Heart left ventricle (tissue), 16 donors: ENCODE measurements at places on chromosomes 3 and 15.

- no peak for DNase-seq
Measured at GRCh38 chr3:135690664-135691063, 274.9 kb upstream of the PPP2R3A start.

DNA sequence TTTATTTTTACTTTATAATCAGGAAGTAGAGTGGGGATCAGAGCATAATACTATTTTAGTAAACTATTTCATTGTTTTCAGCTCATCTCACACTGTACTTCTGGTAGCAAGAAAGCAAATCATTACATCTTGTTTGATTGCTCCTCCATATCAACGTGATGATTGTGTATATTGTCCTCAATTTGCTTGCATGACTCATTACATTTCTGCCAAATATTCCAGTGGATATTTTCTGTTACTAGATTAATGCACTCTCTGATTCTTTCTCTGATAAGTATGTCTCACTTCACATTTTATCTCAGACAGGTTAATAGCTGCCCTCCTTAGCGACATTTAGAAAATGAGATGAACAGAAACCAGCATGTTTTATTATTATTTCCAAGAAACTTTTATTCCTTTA is 1145.3 kb downstream of the OTOL1 start:
- no peak for DNase-seq

GRCh38 chr15:63971904-63972303 is 74.4 kb downstream of the DAPK2 start:
- no peak for DNase-seq

DNA sequence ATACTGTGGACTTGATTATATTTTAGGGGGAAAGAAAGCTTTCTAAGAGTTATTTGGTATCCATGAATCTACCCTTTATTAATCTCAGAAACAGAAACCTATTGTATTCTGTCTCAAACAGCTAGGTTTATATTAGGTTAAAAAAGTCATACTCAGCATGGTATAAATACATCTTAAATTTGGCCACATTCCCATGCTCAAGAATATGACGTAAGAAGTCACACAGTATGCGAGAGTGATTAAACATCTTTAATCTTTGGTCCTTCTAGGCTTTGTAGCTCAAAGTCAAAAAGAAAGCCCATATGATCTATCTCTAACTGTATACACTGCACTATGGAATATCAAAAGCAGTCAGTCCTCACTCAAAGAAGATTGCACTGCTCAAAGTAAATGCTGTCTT is 131.4 kb downstream of the EPHA3 start:
- DNase-seq, result no peak

DNA sequence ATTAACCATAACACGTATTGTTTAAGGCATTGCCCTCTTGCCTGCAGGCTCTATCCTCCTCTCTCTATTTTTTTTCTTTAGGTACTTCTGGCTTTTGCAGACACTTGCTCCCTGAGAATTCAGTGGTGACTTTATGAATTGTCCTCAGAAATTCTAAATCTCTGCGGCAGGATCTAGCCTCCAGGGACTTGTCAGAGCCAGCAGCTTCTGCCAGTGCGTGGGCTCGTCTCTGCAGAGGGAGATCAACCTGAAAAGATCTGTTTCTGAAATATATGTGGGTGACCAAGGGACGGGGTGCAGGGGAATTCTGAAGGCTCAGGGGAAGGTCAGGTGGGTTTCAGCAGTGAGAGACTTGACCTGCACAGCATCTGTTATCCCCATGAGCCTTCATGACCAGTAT is 326.1 kb upstream of the LRRFIP2 start:
- DNase-seq, result no peak

DNA sequence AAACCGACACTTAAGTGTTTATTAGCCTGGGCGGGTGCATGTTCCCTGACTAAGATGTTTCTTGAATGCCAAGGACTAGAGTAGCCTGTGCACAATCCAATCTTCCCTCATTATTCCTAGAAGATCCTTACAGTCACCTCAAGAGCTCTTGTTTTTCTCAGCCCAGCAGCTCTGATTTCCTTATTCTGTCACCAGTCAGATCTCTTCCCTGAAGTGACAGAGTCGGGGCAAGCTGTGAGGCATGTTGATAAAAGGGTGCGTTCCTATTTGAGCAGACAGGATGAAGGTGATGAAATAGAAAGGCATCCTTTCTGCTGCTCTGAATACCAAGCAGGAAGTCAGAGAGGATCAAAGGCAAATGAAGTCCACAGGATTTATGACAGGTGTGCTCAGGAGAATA is 125.6 kb upstream of the MCTP2 start:
- no peak for DNase-seq

GRCh38 chr15:69755551-69756310 is 303.1 kb downstream of the RPLP1 start:
- peak; percentile 67 for DNase-seq

DNA sequence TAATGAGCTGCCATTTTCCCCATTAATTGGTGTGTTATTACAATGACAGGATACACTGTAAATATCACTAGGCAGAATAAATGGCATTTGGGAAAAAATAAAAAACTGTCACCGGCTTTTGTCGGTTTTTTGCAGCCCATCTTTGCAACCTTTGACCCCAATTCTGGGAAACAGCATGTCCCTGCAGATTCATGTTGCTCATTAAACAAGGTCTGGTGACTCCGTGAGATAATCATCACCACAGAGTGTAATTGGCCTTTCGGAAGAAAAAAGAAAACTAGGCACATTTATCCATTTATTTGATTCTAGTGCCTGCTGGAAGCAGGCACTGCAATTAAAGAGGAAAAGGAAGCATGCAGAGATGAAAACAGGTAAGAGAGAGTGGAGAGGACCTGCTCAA is 64.5 kb downstream of the TRAT1 start:
- DNase-seq, result no peak

DNA sequence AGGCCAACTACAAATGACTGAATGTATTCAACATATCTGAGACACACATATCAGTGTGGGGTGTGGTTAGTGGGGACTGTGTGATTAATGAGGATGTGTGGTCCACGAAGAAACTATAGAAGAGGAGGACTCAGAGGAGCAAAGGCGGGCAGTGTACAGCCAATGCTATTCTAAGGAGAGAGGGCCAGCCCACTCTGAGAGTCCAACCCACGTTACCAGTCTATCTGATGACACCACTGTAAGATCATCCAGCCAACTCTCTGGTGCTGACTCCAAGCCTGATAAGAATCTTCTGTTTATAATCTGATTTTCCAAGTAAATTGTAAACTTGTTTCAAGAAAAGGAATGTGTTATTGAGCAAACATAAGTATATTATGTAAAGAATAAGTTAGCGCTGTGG is 47.2 kb downstream of the MCF2L2 start:
- DNase-seq, result no peak

DNA sequence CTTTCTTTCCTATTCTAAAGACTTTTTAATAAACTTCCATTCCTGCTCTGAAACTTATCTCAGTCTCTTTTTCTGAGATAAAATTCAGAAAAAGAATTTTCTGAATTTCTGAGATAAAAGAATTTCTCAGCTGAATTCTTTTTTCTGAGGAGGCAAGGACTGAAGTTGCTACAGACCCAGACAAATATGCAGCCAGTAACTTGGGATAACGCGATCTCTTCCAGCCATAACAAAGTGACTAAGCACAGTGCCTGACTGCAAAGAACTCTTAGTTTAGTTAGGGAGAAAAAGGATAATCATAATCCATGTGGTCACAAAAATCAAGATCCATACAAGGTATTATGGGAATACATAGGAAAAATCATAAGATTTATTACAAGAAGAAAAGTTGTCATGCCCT is 222.0 kb upstream of the GAP43 start:
- DNase-seq, result no peak

DNA sequence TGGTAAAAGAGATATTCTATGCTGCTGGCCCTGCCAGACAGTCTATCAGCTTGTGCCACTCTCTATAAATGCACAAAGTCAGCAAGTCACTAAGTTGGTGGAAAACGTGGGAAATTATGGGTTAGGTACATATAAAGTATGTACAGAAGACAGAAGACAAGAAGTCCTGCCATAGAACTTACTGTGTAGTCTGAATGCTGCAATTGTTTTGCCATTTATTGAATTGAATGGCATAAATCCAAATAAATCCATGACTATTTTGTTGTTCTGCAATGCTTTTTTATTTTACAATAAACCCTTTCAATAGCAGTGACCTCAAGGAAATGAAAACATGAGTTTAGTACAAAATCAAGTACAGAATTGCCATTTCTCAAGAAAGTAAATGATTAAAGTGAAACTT is 34.1 kb upstream of the TM4SF1 start:
- no peak for DNase-seq

DNA sequence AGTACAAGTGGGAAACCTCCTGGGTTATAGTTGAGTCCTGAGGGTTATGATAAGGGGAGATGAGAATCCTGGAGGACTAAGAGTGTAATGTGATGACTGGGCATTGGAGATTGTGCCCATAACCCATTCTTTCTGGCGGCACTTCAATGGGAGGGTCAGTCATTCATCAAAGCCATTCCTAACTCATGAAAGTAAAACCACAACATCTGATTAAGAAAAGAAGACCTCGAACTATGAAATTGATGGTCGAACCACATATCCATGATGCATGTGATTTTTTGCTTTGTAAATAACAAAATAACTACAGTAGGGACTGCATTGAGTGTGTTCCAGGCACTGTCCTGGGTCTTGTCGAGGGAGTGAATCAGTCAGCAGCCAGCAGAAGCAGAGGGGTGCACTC is 215.1 kb downstream of the SHQ1 start:
- no peak for DNase-seq

DNA sequence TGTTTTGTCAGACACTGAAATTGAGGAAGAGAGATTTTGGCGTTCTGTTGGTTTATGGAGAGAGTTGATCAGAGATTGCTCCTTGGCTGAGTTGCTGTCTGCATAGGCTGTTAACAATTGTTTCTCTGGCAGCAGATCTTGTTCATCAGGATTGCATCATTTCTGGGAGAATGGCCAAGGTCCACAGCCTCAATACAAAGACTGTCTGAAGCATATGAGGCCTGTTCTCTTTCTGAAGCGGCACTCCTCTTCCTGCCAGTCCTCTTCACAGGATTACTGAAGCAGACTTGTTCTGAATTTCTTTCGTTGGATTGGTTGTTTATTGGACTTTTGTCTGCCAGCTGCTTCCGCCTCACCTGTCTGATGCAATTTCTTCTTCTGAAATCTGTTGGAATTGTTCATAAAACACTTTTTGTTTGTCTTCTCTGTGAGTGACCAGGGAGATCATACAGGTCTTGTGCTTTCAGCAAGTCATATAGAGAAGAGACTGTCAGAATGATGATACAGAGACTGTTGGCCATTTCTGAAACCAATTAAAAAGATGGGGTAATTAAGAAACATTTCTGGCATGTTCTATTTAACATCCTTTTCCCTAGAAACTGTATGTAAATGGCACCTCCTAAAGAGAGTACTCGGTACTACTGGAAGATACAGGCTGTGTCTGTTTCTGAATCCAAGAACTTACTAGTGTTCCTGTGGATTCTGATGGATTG is 25.5 kb downstream of the SETD5 start:
- peak; percentile 86 for DNase-seq

GRCh38 chr3:97680210-97680609 is 84.3 kb upstream of the ARL6 start:
- DNase-seq, result no peak

- no peak for DNase-seq
Measured at GRCh38 chr3:14304101-14305045, 98.0 kb upstream of the SLC6A6 start.

- no peak for DNase-seq
Measured at GRCh38 chr3:121883507-121883906, 10.7 kb upstream of the SLC15A2 start.

- no peak for DNase-seq
Measured at GRCh38 chr15:69780374-69780773, 317.3 kb downstream of the TLE3 start.

DNA sequence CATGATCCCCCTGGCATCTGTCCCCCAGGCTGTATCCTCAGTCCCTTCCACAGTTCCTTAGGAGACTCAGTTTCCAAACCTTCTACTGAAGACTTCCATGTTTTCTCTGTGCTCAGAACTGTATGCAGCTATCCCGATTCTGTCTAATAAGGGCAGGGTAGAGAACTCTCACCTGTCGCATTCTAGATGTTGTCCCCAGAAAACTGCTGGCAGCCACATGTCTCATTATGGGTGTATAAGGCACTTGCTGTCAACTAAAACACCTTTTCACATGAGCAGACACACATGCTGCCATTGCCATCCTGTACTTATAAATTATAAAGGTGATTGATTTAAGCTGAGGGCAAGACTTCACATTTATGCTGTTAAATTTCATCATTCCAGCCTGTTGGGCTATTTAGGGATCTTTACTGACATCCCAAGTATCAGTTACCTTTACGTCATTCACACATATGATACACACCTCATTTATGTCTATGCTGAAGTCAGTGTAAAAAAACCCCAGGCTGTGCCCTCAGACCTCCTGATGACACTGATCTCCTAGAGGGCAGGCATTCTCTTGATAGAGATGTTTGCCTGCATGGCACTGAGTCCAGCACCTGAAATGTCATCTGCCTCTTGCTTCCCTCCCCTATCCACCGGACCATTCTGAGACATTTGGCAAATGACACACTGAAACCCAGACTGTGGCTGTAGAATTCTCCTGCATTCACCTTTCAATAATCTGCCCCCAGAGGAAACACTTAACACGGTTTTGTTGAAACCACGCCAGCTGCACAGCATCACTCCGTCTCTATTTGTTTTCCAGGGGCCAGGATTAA is 35.8 kb downstream of the BTD start:
- DNase-seq, result no peak

GRCh38 chr3:10198761-10199649 is 34.3 kb downstream of the IRAK2 start:
- DNase-seq, result no peak

GRCh38 chr3:23319366-23320312 is 116.5 kb downstream of the UBE2E2 start:
- no peak for DNase-seq

- no peak for DNase-seq
Measured at GRCh38 chr15:43294091-43294706, 27.5 kb upstream of the TGM5 start.
